ENCODE measurements at places on chromosomes 4 and X.

DNA sequence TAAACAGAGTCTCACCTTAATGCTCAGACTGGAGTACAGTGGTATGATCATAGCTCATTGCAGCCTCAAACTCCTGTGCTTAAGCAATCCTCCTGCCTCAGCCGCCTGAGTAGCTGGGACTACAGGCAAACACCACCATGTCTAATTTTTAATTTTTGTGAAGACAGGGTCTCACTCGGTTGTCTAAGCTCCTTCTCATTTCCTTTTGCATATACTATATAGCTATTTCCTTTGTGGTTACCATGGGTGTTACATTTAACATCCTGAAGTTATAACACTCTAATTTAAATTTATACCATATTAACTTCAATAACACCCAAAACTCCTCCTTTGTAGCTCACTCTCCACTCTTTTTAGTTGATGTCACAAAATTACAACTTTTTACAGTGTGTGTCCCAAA is 114.3 kb downstream of the DCK start:
- no peak for DNase-seq

DNA sequence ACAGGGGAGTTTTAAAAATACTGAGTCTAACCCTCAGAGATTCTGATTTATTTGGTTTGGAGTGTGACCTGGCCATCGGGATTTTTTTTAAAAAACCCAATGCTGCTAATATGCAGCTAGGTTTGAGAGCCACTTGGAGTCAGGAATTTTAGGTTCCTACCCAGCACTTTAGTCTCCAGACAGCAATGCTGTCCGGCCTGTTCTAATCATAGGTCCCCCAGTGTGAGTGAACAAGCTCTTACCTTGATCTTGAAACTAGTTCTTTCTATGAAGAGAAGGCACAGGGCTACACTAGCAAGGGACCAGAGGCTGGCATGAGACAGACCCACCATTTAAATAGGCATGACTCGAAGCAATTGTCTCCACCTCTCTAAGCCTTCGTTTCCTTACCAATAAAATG is 103.5 kb downstream of the SMIM20 start:
- DNase-seq = no peak

DNA sequence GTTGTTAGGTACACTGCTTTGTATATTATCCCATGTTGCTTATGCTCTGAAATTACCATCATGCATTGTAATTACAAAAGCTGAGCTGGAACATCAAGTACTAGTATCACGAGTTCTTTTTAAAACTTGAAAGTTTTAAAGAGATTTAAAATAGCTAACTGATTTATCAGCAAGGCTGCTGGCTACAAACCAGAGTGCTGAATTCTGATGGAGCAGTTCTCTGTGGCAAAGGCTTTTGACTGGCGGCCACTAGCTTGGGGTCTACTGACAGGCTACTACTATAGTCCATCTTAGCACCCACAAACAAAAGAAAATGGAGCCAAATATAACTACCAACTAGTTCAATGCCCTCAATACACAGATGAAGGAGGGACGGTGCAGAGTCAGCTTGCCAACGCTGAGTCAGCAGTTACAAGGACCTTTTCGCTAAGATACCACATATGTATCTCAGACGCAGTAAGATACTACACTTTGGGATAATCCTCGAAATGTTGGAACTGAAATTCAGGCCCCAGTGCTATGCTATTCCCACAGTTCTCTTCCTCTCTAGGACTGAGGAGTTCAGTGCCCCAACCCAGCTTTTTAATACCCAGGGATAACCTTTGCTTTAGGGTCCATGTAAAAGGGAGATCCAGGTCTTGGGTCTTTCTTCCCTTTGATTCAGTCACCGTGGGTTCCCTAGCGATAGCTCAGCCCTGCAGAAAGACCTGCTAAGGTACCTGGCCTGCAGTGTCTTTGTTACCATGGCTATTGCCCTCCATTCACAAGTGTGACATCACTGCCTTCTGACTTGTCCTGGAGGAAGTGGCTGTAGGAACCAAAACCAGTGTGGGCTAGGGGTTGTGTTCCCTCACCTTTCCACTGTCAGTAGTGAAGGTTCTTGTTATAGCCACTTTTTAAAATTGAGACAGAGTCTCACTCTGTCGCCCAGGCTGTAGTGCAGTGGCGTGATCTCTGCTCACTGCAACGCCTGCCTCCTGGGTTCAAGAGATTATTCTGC is 22.8 kb downstream of the MFAP3L start:
- no peak for DNase-seq

DNA sequence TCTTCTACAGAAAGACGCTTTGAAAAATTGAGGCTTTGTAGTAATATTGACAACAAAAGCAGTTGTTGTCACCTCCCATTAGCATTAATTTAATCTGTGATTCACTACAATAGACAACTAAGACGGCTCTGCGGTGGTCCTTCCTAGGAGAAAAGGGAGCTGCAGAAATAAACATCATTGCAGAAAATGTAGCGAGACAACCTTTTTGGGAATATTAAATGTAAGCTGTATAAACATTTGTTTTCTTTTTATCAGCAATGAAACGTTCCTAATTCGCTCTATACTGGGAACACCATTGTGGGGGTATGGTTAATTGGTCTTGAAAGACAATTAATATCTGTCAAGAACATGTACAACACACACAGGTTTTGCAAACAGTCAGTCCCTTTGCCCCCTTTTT is 583.3 kb upstream of the TENM3 start:
- DNase-seq = no peak

- DNase-seq = peak; percentile 98
Observed at GRCh38 chr4:55866290-55866907, 13.0 kb downstream of the EXOC1 start.

- DNase-seq = peak; percentile 91
Observed at GRCh38 chr4:110165382-110166286, 32.8 kb downstream of the ELOVL6 start.

DNA sequence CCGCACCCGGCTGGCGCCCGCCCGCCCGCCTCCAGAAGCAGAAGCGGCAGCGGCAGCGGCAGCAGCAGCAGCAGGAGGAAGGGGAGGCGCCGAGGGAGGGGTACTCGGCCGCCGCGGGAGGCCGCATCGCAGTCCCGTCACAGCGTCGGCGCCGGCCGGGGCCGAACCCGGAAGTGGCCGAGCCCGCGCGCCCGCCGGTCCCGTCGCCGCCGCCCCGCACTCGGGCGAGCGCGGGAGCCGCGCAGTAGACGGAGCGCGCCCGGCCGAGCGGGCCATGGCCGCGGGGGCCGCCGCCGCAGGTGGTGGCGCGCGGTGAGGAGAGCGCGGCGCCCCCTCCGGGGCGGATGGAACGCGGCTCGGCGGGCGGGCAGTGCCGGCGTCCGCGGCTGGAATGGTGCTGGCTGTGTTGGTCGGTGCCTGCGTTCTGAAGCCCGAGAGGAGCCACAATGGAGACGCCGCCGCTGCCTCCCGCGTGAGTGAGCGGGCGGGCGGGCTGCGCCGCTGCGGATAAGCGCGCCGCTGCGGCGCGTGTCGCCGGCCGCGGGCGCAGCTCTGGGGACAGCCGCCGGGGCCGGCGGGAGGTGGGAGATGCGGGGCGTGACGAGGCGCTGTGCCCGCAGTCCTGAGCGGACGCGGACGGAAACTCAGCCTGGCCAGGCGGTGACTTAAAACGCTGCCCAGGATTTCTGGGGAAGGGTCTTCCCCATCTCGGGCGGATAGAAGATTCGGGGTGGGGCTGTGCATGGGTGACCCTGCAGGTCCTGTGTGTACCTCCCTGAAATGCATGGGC is at the start of gene KLHL2:
Gene KLHL2 (plus strand): TSS at position 131 of the 790 bp plus-strand sequence. CDS start 316 bp downstream, at position 447.
- peak; percentile 79 for DNase-seq

GRCh38 chrX:30065226-30065625 is 150.1 kb upstream of the MAGEB2 start:
- peak; percentile 59 for DNase-seq

DNA sequence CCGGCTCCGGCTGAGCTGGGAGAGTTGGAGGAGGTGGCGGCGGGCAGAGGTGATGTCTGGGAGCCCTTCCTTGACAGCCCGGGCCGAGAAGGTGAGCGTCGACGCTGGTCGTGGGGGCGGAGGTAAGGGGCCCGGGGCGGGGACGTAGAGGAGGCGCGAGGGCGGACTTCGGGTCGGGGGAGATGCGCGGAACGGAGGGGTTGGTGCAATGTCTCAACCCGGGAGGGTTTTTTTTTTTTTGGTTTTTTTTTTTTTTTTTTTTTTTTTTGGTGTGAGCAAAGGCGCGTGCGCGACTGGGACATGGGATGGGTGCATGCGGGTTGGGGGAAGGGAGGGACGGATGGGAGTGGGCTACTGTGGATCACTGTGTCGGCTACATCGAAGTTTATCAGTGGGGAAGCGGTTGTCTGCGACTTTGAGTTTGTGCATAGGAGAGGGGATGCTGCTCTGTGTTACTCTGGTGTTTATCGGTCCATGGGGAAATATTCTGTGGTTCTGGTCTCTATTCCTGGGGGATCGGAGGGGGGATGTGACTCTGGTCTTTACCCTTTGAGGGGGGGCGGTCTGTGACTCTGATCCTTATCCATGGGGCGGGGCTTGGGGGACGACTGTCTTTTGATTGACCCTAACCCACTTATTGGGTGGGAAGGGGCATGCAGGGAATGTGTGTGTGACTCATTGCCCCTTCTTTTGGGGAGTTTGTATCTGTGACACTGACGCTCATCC is 537 bp downstream of the RBM10 start:
- DNase-seq = no peak

DNA sequence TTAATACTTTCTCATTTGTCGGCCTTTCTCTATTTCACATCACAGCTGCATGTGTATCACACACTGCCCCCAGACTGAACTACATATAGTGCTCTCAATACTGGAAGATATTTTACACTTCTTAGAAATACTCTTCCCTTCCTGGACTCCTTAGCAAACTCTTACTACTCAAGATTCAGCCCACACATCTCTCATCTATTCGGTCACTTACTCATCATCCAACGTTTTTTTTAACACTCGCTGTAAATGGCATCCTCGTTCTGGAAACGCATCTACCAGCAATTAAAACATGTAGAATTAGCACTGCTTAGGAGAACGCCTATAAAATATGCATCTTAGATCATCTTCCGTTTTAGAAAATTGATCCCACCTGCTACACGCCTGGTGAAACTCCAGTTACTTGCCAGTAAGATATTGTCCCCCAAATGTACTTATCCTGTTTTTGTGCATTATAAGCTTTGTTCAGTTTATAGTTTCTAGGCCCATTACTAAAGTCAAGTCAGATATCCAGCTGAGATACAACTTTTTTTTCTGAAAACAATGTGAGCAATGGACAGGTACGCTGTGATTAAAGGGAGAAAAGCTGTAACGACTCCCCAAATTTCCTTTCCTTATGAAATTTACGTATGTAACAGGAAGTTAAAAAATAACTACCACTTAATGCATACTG is 1.0 kb downstream of the LRP2BP start:
- DNase-seq = no peak

DNA sequence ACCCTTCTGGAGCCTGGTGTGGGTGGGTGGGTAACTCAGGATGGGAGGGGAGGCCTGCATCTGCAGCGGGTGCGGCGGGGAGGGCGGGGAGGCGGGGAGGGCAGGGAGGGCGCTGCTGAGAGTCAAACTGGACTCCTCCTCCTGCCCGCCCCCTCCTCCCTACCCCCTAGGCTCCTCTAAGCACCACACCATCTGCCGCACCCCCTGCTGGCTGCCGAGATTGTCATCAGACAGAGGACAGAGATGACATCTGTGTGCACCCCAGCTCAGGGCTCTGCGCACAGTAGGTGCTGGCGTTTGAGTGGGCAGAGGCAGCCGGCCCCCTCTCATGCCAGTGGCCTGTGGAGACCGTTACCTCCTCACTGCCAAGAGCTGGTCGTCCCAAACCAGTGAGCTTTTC is 10.6 kb upstream of the HMX1 start:
- DNase-seq = no peak

All from iris pigment epithelial cell (primary cell).